ENCODE measurements at places on chromosomes 16 and 17.

- DNase-seq, result peak; percentile 50
These were observed 49.8 kb upstream of the BAHCC1 start for GRCh38 chr17:81345228-81346089.

- DNase-seq, result peak; percentile 50
These were observed 3.8 kb upstream of the HAP1 start for GRCh38 chr17:41738077-41738800.

GRCh38 chr17:67982034-67982640, 14.1 kb downstream of the C17orf58 start:
- no peak for DNase-seq

- DNase-seq, result no peak
These were observed 29.6 kb downstream of the LITAF start for GRCh38 chr16:11556945-11557720.

DNA sequence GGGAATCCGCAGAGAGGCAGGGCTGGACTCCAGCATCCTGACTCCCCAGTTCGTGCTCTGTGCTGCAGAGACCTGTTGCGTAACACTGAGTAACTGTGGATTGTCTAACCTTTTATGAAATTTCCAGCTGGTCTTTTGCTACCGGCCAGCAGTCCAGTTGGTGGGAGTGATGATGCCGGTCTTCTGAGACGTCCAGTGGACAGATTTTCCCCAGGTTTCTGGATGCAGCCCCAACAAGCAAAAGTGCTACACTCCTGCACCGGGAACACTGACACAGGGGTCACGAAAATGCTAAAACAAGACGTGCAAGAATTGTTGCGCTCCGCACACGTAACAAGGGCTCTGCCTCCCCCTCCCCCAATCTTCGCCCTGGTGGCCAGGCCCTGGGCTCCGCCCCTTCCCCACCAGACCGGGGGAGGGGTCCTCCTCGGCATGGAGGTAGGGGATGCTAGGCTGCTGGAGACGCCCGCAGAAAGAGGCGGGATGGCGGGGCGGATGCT, 701 bp upstream of the MRC2 start:
- no peak for DNase-seq

DNA sequence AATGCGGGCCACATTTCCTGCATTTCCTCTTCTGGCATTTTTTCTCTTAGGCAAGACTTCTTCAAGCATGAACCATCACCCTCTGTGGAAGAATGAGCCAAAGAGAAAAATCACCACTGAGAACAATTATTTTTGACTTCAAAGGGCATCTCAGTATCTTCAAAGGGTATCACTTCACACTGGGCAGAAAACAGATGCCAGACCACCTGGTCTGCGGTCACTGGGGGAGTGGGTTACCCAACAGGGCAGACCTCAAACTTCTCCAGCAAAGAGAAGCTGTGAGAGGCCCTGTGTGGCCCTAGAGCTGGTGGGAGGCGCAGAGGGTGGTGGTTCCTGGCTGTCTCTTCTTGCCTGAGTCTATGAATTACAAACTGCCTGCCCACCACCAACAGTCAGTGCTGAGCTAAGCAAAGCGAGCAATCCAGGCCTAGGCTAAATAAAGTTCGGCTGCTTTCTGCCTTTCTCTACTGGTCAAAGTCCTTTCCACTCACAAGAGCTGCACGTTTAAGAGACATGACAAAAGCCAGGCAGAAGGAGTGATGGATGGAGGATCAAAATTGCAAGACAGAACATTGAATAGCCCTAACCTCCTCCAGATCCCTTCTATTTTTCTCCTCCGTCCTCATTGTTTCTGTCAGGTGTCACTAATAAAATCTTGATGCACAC, 602.7 kb upstream of the CDH5 start:
- DNase-seq, result no peak

- no peak for DNase-seq
These were observed 9.0 kb upstream of the GGA2 start for GRCh38 chr16:23519282-23519681.

DNA sequence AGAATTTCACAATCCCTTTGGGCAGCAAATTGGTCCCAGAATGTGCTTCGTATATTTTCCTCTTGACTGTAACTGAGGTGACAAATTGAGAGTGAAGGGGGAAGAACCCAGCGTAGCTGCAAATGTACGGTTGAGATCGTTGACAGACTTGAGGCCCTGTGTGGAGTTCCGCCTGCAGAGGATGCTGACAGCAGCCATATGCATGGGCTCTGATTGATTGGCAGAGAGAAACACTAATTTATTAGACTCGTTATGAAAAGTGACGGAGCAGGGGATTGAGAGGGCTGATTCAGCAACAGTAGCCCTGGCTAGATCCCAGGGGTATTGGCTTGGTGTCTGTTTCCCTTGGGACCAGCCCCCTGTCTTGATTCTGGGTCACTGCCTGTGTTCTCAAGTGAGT, 930.1 kb upstream of the EEF2KMT start:
- no peak for DNase-seq

GRCh38 chr17:69286257-69286656, 40.7 kb downstream of the ABCA5 start:
- no peak for DNase-seq

DNA sequence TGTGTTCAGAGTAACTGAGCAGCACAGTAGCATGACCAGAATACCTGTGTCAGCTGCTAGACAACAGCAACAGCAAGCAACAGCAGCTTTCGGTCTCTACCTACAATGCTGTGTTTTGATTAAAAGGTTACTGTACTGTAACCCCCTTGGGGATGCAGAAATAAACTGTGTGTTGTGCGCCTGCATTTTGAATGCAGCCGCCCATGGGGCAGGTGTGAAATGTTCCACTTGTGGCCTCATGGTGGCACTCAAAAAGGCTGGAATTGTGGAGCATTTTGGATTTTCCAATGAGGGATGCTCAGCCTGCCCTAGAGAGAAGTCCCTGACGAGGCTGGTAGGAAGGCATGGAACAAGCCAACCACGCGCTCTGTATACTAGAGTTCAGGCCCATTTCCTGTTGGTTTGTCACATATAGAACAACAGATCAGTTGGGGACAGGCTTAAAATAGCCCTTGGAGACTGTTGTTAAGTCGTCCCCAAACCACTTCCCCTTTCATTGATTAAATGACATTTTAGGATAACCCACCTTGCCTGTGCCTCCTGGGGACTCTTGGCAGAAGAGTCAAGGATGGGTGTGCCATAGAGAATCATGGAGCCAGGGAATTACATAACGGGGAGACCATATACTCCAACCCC, 27.1 kb downstream of the SCPEP1 start:
- DNase-seq, result no peak

DNA sequence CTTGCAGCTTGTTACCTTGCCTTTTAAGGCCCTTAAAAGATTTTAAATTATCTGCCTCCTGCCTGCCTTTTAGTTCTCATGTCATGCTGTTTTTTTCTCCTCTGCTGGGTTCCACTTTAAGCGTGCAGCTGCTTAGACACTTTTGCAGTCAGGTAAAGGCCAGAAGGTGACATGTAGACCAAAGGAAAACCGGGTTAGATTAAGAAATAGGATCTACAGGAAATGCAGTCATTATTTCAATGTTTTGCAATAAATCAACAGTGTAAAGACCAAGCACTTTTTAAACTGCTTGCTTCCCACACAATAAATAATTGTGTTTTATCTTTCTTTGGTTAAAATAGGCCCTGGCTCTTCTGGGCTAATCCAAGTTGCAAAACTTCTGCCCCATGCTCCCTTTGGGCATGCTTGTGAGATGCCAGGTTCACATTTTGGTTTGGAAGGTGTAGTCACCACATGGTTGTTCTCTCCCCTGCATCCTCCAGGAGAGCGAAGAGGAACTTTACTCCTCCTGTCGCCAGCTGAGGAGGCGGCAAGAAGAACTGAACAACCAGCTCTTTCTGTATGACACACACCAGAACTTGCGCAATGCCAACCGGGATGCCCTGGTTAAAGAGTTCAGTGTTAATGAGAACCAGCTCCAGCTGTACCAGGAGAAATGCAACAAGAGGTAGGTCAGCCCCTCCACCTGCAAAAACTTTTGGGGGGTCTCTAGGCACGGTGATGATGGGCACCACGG, 54.9 kb downstream of the SDR42E1 start:
- DNase-seq, result no peak

- DNase-seq, result no peak
These were observed 2.0 kb downstream of the TUBD1 start for GRCh38 chr17:59890720-59891119.

DNA sequence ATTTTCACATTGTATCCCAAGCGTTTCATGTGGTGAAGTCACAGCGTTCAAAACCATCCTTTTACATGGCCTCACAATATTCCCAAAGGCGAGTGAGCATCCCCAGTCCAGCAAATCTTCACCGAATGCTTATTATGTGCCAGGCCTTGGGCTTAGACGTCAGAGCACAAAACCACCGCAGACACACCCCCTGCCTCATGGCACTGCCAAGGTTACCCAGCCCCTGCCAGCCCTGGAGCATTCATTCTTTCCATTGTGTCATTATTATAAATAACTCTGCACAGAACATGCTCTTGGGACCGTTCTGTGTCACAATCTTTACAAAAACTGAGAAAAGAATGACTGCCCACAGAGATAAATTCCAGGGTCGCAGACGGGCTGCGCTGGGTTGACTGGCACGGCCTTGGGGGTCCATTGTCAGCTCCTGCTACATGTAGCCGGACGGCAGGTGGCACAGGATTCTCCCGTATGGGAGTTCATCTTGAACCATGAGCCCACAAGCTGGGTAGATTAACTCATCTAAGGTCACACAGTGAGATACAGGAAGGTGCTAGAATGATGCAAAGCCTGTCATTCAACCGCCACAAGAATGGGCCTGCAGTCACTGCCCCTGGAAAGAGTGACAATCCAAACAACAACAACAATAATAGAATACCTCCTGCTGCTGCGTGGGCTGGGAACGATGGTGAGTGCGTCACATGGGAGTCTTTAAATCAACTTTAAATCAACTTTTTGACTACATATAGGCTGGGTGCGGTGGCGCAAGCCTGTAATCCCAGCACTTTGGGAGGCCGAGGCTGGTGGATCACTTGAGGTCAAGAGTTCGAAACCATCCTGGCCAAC, 4.5 kb upstream of the NECAB2 start:
- no peak for DNase-seq

DNA sequence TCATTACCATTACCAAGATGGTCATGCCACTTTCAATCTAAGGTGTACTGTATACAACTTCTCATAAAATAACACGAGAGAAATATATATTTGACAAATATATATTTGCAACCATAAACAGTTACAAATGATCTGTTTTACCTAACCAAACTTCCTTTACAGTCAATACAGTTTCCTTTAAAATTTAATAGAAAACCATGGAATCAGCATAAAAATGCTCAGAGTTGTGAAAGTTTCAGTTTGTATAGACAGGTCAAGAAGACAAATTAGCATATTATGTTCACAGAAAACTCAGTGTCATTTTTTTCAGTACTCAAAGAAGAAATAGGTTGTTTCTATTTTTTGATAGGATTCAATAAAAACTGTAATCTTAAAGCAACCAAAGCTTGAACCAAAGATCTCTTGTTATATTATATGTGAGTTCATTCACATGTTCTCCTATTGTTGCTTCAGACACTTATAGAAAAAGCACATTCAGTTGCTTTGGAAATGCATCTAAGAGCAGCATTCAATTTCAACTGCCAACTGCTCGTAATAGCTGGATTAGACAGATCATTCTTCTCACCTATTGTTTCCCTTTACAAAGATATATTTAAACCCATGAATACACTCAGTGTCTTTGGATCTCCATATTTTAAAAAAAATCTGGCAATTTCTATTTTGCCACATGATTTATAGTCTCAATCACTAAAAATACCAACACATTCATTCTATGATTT, 15.1 kb downstream of the SSH2 start:
- DNase-seq, result no peak

DNA sequence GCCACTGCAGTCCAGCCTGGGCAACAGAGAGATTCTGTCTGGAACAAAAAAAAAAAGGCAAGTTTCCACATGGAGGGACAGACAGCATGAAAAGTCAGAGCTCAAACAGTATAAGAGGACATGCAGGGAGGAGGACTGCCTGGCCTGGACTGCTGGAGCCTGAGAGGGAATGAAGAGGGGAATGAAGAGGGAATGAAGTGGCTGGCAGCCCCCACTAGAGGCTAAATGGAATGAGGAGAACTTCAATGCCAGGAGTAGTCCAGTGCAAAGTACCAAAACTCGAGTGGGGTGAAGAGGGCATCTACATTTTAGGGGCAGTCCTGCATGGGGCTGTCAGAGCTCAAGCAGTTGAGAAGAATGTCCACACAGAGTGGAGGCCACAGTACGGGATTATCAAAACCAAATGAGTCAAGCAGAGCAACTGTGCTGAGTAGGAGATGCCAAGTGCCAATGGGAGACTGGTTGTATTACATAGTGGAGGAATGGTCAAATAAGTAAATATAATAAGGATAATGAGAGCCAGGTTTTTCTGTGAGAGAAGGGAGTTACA, 22.9 kb downstream of the IKZF3 start:
- DNase-seq, result no peak

GRCh38 chr16:17211797-17212196, 259.0 kb downstream of the XYLT1 start:
- no peak for DNase-seq

DNA sequence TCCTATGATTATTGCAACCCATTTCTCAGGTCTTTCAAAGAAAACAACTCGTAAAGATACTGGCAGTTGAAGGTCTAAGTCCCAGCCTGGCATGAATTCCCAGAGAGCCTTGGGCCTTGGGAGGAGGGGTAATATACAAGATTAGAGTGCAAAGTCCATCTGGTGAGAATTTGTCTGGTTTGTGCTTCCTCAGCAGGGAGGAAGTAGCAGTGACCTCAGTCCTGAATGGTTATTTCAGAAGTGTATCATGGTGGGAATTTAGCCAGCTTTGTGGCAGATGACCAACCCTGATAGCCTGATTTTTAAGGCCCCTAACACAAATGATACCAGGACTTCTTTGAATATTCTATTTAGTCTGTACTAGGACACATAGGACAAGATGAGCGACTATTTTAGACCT, 151.2 kb upstream of the TBX2 start:
- DNase-seq, result no peak

- DNase-seq, result no peak
These were observed 6.0 kb downstream of the C1QTNF8 start for GRCh38 chr16:1089822-1090619.

GRCh38 chr16:87127061-87127765, 190.0 kb downstream of the C16orf95 start:
- no peak for DNase-seq

DNA sequence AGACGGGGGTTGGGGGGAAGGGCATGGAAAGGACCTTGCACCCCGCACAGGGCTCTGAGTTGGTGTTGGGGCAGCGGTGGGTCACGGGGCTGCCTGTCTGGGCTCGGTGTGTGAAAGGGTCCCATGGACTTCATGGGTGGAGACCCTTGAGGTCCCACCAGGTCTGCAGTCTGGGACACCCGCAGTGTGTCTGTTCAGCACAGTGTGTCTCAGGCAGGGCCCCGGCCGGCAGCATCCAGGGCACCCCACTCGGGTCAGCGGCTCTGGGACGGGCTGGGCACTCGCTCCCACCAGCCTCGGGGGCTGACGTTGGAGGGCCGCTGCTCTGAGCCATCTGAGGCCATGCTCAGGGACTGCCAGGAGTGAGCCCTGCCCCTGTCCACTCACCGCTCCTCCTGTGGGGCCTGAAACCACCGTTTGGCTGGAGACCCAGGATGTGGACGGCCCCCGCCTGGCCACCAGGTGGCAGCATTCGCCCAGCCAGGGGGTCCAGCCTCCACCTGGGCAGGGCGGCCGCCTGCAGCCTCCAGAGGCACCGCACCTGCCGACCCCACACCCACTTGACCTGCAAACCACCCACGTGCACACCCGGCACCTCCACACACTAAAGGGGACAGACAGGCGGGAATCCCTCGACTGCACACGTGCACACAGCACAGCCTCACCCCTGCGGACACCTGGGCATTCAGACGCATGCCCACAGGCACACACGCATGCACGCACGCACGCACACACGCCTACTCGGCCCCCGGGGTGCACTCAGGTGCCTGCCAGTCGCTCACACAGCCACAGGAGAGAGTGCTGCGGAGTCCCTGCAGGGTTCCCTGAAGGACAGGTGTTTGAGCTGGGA, 10.1 kb upstream of the ZFPM1 start:
- peak; percentile 78 for DNase-seq

All from activated CD8-positive, alpha-beta memory T cell treated with anti-CD3 and anti-CD28 coated beads for 48 hours (primary cell).